Adrenal gland (tissue), 19 donors: ENCODE measurements at places on chromosomes 12 and 14. TPM values are rescaled to one million over a fixed set of nuclear protein-coding genes. Genes with fewer than 3 reads are reported as not detected.

DNA sequence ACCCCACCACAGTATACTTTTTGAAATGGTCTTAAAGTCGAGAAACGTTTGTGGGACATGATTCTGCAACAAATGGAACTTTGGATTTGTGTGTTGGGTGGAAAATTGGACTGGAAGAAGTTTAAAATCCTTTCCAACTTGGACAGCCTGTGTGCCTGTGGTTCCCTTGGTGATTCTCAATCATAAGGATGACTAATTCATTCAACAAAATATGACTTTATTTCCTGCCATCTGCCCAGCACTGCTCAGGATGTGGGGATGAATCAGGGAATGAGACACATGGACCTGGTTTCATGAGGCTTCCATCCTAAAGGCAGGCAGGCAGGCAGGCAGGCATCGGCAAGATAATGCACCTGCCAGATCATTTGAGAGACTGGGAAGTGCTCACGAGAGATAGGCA, 57.3 kb upstream of the TMEM132D start:
- DNase-seq: no peak
- no peak overlapping the region for H3K27ac ChIP-seq
- no peaks in the 10 kb centered on the region for H3K4me1 ChIP-seq

DNA sequence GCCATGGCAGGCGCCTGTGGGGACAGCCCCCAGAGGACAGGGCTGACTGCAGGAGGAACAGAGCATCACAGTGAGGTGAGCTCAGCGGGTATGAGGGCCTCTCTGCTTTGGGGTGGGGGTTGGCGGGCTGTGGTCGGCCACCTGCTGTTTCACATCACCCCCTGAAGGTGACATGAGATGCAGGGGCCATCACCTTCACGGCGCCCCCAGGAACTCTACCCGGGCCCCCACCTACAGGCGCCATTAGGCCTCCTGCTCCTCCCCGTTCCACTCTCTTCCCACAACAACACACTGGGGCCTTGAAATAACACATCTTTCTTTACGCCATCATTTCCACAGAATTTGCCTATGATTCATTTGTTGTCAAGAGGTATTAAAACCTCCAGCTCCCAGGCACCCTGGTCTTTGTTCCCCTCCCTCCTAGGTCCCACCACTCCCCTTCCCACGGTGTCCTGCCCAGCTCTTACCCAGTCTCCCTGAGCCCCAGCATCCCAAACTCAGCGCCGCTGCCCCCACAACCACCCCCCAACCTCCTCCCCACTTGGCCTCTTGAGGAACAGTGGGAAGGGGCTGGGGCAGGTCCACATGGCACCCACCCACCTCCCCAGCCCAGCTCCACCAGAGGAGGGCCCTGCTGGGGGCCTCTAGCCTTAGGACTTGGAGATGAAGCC, 12.7 kb upstream of the HDAC7 start:
- DNase-seq: no peak
- no peak overlapping the region for H3K4me3 ChIP-seq
- H3K27ac ChIP-seq: no peak overlapping the region
- H3K27me3 ChIP-seq: no peaks in the 10 kb centered on the region

DNA sequence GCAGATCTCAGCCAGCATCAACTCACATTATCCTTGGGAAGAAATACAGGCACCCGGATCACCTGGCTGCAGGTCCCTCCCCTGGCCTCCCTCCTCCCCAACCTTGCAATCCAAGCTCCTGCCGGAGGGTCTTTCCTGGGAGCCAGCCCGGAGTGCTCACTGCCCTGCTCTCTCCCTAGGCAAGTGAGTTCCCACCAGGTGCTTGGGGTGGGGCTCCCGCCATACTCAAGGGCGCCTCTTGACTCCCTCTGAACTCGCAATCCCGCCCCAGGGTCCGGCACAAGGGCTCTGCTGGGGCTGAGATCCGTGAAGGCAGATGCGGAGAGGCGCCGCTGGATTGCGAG, 1.2 kb upstream of the CEP170B start:
- no peak overlapping the region for H3K27ac ChIP-seq
- H3K4me1 ChIP-seq: peaks cover 29% of the 10 kb centered on the region
- H3K27me3 ChIP-seq: no peaks in the 10 kb centered on the region
- no peak for DNase-seq
- H3K4me3 ChIP-seq: no peak overlapping the region

DNA sequence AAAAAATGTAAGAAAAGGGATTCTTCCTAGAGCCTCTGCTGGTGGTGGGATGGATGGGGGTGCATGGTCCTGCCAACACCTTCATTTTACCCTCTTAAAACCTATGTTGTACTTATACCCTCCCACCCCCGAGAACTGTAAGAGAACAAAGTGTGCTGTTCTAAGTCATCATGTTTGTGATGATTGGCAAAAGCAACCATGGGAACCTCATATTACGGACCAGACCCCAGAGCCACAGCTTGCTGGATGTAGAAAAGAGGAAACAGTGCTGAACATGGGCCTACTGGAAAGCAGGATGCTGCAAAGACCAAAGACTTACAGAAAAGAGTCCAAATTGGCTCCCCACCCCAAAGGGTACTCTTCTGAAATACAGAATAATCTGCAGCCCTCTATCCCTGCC, 311.2 kb downstream of the DUSP6 start:
- no peak overlapping the region for H3K4me3 ChIP-seq
- peaks cover 7% of the 10 kb centered on the region for H3K4me1 ChIP-seq
- DNase-seq: no peak
- H3K36me3 ChIP-seq: no peaks in the 10 kb centered on the region
- H3K27ac ChIP-seq: no peak overlapping the region
- H3K27me3 ChIP-seq: no peaks in the 10 kb centered on the region

The PLA2G1B gene
- 7.4 TPM for total RNA-seq

The ADCY6 gene
- total RNA-seq: 44.0 TPM
